ENCODE measurements at places on chromosomes 5 and 9.

DNA sequence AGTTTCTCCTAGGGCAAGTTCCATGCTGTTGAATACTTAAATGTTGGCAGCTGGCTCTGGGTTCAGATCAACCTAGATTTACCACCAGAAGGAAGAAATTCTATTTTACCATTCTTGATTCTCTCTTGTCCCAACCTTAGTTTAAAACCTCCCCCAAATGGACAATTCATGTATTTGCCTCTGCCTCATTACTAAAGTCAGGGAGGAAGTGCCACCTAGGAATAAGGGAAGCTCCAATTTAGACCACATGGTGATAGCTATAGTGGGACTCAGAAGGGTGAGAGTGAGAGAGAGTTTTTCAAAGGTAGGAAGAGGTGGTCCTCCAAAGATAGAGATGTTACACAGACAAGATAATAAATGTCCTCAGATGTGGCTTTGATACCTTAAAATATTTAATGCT, 53.4 kb upstream of the PAM start:
- no peak for DNase-seq

DNA sequence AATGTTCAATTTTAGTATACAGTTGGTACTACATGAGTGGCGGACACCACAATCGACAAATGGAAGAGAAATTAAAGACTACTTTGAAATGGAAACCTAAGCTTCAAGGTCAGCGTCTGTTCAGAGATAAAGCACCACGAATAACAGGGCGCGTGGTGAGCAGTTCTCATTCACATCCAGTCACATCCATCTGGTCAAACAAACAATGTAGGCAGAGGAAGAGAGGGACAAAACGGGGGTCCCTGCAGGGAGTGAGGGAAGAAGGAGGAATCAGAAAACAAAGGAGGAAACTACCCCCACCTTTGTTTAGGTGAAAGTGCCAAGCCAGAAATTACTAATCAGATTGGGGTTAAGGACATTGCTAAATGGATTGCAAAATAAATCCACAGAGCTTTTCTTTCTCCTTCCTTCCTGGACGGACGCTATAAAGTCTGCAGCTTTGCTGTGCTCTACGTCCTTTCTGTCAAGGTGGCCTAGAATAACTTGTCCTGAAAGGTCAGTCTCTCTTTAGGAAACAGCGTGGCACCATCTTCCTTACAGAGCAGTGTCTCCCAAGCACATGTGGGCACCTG, 138.6 kb downstream of the ENTREP1 start:
- DNase-seq: no peak

GRCh38 chr5:66239034-66239433, 94.9 kb downstream of the SREK1 start:
- peak; percentile 32 for DNase-seq

- DNase-seq: no peak
These were observed 533.8 kb upstream of the CLINT1 start for GRCh38 chr5:158392753-158393152.

DNA sequence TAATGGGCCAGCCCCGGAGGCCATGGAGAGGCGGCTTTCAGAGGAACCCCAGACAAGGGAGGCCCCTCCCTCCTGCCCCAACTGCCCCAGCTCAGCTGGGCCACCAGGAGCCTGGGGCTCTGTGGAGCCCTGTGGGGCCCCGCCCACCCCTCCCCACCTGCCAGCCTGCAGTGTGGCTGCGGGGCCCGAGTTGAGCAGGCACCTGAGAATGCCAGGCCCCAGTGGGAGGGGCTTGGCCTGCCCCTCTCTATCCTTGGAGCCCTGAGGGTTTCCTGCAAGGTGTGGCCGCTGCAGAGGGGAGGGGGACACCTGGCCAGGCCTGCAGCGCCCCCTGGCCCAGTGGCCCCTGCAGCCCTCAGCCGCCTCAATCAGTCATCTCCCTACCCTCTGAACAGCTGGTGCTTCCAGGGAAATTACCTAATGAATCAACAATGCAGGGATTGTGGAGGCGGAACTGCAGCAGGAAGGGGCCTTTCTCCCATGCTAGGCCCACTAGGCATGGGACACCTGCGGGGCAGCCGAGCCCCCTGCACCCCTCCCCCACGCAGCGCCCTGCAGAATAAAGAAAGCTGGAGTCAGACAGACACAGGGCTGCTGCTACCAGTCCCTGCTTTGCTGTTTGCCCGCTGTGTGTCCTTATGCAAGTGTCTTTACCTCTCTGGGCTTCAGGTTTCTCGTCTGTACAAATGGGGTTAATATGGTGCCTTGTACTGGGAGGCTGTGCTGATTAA, 48.0 kb downstream of the LMX1B start:
- peak; percentile 87 for DNase-seq

GRCh38 chr5:132277256-132277655, 16.9 kb upstream of the SLC22A4 start:
- no peak for DNase-seq

DNA sequence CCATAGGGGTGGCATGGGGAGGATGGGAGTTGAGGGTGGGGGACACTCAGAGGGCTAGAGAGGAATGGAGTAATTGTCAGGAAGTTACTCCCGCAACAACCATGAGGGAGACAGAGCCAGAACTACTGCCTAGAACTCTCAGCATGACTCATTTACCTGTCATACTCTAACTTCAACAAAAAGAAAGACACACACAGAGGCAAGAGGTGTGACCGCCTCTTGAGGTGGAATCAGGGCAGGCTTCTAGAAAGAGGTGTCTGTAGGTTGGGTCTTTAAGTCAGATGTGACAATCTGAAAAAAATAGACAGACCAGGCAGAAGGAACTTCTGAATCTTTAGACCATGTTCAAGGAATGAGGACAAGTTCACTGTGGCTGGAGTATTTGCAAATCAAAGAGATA, 73.4 kb downstream of the GABBR2 start:
- DNase-seq: peak; percentile 67
